NCI-H446 (cell line): ENCODE measurements at places on chromosomes 12 and 14.

- no peak for DNase-seq
Observed at GRCh38 chr14:104099096-104100041, 13.9 kb downstream of the ASPG start.

GRCh38 chr12:56267443-56268071, 815 bp downstream of the COQ10A start:
- DNase-seq, result peak; percentile 51

DNA sequence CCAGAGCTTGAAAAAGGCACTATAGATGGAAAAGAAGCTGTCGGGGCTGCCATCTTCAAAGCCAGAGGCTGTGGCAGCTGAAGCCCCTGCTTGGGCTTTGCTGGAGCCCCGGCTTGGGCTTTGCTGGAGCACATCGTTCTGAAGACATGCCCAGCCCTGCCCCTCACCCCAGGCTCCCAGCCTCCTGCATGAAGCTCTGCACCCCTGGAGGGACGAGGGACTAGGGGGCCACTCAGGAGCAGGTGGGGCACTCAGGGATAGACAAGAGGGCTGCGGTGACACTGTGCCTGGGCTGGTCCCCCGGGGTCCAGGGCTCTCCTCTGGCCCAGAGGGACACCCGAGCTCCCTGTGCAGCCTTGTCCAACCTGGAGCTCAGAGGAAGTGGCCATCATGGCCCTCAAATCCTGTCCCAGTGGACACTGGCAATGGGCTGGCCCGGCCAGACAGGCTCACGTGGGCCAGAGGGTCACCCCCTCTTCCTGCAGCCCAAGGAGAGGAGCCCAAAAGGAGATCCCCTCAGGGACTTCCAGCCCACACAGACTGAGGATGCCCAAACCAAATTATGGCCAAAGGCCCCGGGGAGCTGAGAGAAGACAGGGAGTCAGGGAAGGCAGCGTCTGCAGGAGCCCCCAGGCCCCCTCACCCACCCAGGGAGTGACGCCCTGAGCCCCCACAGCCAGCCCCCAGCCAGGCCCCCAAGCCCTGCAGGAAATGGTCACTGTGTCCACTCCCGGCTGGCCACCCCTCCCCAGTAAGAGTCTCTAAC, 23.1 kb upstream of the C14orf180 start:
- DNase-seq, result no peak

- no peak for DNase-seq
Observed at GRCh38 chr12:17134315-17134714, 528.4 kb upstream of the LMO3 start.

DNA sequence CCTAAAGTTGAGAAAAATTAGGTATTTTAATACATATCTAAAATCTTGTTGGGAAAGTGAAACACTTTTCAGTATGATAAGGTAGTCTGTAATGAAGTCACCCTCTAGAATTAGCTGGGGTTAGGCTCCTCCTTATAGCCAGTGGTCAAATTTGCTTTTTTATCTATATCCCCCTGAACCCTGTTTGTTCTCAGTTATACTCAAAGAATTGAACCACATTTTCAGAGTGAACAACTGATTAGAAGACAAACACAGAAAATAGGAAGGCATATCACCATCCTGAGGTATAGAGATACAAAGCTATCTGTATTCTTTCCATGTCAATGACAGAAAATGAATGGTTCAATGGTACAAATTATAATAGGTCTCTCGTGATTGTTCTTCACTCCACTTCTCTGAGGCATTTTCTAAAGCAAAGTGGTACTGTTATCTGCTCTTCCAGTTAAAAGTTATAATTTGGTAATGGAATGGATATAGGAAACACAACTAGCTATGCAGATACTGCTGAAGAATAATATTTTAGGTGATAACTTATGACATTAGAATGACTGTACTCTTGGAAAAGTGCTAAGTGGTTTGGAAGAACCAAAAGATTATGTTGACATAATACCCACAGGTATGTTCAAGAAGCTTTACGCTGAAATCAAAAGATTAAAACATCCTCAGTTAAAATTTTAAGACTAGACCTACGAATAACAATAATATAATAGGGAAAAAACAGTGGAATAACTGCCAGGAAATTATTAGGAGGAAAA, 27.6 kb downstream of the WASHC3 start:
- DNase-seq, result no peak

GRCh38 chr12:131912518-131913274, 16.4 kb upstream of the PUS1 start:
- peak; percentile 34 for DNase-seq

DNA sequence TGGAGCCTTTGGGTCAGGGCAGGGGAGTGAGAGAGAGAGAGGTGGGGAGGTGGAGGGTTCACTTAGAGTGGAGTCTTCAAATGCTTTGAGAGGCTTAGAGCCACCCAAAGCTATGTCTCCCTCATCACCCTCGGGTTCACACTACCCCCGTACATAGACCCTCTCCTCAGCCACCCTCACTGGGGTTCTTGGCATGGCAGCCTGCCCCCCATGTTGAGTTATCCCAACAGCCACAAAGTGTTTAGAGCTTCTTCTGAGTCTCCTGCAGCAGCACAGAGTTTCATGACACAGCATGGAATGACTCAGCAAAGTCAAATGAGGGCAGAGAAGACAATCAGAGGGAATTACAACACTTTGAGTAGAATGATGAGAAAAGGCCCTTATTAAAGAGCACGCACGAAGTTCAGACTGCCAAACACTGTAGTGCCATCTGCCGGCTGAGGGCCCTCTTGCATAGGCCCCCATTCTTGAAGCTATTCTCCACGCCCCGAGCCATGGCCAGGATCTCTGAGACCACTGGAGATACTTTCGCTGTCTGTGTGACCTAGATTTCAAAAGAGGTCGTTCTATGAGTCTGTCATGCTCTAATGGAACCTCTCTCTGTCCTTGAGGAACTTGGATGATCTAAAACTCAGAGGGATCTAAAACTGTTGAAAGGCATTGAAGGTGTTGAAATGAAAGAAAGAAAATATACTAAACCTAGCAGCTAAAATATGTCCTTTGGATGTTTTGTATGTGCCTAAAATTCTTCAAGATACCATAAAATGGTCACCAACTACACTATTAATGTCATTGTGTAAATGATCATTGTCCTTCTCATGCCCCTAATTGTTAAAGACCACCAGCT, 221.9 kb downstream of the PELI2 start:
- peak; percentile 44 for DNase-seq

- no peak for DNase-seq
Observed at GRCh38 chr14:61616524-61617185, 78.7 kb upstream of the HIF1A start.

DNA sequence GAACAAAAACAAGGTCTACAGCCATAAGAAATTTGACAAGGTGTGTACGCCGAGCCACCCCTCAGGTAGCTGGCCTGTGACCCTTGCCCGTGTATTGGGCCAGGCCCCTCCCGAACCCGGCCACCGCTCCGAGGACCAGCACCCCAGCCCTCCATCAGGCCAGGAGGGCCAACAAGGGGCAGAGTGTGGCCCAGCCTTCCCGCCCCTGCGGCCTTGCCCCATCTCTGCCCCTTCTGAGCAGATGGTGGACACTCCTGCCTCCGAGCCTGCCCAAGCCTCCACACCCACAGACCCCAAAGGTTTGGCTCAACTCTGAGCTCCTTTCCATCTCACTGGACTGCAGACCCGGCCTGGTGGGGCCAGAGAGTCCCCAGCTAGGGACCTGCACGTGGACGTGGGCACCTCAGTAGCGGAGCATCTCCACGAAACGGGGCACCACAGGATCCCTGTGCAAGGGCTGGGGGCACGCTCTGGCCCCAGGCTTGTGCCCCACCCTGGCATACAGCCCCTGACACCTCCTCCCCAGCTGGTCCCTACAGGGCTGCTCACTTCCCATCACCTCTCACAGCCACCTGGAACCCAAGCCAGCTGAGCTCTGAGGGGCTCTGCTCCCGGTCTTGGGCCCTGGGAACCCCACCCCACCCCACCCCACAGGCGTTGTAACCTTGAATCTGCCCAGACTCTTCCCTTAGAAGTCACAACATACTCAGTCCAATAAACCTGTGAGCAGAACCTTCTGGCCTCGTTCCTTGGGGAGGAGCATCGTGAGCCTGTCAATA, 3.3 kb downstream of the P2RX2 start:
- no peak for DNase-seq

DNA sequence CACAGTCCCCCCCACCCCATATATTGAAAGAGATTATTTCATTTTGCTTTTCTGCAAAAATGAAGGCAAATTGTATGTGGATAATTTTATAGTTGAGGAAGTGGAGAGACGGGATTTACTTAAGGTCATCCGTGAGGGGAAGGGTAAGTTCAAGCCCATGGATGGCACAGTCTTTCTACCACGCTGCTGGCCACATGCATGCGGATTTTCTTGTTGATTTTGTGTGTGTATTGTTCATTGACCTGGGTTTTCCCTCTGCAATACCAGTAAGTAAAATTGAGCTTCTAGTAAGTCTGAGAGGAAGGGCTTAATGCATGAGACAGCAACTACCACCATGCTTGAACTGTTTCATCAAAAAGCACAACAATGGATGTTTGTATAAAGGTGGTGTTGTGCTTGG, 35.1 kb downstream of the ACACB start:
- no peak for DNase-seq

GRCh38 chr12:117980616-117981015, 11.8 kb upstream of the KSR2 start:
- DNase-seq, result no peak

GRCh38 chr14:89351516-89352404, 65.3 kb downstream of the FOXN3 start:
- no peak for DNase-seq

DNA sequence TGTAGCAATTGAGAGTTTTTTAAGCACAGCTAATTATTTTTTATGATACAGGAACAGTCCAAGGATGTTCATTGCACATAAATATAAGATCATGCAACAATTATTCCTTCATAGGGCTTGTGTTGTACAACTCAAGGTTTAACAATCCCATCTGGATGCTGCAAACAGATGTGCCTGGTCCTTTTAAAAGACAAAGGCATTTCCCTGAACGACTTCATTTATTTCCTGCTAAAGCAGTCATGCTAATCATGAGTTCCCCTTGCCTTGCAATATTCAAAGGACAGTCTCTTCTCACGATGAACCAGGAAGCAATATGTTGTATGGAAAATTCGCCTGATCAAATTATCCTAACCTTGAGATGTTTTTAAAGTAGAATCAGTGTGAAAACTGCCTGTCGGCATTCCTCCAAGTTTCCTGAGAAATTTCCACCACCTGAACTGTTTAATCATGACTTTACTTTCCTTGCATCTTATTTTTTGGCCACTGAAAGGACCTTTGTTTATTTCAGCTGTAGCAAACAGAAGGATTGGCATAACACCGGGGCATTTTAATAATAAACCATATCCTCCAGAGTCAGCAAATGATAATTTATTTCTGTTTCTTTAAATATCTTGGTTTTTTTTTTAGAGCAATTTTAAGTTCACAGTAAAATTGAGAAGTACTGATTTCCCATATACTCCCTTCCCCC, 33.9 kb upstream of the TSPAN8 start:
- no peak for DNase-seq

- DNase-seq, result no peak
Observed at GRCh38 chr12:70094467-70094866, 148.8 kb upstream of the CNOT2 start.

DNA sequence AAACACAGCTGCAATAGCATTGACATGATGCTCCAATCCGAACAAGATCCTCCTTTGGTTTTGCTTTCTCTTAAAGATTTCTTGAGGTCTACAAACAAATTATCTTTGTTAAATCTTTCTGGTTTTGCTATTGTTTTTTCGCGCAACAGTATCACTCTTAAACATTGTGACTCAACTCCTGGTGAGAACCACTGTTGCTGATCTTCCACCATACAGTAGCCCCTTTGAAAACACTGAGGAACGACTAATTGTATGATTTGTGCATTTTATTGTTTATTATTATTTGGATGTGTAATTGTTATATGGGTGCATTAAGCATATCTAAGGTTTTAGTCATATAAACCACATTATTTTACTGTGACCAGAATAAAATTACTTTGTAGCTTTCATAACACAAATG, 282.8 kb downstream of the EGLN3 start:
- no peak for DNase-seq

DNA sequence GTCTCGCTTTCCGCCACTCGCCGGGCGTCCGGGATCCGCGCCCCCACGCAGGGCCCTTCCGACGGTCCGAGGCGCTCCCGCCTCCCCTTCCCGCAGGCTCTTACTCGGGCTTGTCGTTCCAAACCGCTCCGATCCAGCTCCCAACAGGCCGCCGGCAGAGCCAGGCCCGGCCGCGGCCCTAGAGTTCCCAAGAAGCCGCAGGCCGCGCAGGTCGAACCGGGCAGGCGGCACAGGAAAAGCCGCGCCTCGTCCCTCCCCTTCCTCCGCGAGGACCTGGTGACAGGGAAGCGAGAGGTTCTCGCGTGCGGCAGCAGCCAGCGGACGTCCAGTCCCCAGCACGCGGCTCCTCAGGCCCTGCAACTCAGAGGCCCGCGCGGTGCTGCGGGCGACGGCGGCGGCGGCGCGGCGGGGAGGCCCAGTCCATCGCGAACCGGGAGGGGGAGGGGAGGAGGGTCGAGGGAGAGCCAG, 272 bp downstream of the HECTD1 start:
- no peak for DNase-seq

DNA sequence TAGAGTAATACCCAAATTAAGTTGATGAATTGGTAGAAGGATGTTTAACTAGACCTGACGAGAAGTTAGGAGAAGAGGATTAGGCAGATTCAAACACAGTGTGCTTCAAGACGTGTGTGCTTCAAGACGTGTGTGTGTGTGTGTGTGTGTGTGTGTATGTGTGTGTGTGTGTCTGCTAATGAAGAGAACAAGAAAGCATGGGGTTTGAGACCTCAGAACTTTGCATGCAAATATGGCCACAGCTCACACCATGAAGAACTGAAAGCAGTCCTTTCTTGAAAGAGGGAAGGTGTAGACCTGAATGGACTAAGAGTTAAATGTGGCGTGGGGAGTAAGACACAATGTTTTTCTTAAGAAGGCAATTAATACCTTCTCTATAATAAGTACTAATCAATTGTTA, 32.5 kb upstream of the SSPN start:
- no peak for DNase-seq

- DNase-seq, result peak; percentile 67
Observed at GRCh38 chr14:93115821-93116675, at the start of gene ITPK1. TSS of gene ITPK1 (minus strand) at chr14:93115925. CDS start at chr14:93115163, 762 bp downstream.

- DNase-seq, result no peak
Observed at GRCh38 chr14:22560662-22561365, 28.2 kb downstream of the DAD1 start.

GRCh38 chr12:6222078-6222654, 22.0 kb downstream of the CD9 start:
- DNase-seq, result no peak

- no peak for DNase-seq
Observed at GRCh38 chr12:4809013-4809448, 88.8 kb downstream of the GALNT8 start.

GRCh38 chr12:42639556-42639955, 50.0 kb upstream of the PRICKLE1 start:
- DNase-seq, result no peak

DNA sequence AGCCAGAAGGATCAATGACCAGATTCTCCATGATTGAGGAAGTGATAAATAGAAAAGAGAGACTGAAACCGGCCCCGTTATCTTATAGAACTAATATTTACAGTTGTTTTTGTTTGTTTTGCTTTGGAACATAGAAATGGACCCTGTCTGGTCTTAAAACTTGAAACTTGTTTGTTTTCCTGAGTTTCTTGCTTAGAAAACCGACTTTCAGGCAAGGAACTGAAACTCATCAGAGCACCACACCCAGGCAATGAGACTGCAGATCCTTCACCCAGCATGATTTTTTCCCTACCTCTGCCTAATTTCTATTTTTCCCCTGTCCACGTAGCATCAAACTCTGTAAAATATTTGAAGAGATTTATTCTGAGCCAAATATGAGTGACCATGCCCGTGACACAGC, 10.6 kb upstream of the CLEC12A start:
- no peak for DNase-seq

- DNase-seq, result no peak
Observed at GRCh38 chr12:111570084-111570961, 28.8 kb downstream of the ATXN2 start.

- no peak for DNase-seq
Observed at GRCh38 chr12:109732321-109733305, 19.0 kb downstream of the FAM222A start.
